ENCODE measurements at places on chromosomes 13 and 19.

DNA sequence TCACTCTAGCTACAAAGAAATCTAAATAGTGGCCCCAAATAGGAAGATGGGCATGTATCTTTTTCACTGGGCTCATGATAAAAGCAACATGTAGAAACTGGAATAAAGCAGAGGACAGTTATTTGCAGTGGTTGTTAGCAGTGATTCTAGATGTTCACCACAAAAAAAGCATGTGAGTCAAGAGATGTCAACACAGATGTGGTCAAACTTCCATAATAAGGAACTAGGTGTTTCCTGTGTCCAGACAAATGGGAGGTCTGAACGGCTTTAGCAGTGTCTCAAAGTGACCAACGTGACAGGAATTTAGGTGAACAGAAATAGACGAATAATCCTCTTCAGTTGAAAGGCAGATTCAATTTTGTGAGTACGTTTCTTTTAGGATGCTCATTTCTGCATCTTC is 162.7 kb downstream of the TBC1D4 start:
- DNase-seq: no peak

DNA sequence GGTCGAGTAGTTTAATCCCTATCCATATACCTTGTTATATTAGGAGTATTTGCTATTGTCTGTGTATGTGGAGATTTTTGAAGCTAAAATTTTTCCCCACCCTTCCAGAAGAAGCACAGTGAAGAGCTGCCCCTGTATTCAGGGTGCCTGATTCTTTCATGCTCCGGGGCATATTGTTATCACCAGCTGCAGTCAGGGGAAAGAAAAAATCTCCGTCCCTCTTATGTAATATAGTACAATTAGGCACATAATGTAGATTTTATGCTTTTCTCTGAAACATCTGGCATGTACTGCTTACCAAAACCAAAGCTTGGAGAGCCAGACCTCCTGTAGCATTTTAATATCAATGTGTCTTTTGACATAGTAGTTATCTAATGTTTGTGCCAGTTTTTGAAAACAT is 214.9 kb upstream of the EDNRB start:
- DNase-seq: no peak

- DNase-seq: no peak
Observed at GRCh38 chr19:32202244-32202643, 143.2 kb upstream of the ZNF507 start.

GRCh38 chr13:30584051-30584731 is 33.5 kb upstream of the USPL1 start:
- DNase-seq: no peak

- DNase-seq: no peak
Observed at GRCh38 chr19:12513531-12514061, 29.0 kb upstream of the ZNF709 start.

DNA sequence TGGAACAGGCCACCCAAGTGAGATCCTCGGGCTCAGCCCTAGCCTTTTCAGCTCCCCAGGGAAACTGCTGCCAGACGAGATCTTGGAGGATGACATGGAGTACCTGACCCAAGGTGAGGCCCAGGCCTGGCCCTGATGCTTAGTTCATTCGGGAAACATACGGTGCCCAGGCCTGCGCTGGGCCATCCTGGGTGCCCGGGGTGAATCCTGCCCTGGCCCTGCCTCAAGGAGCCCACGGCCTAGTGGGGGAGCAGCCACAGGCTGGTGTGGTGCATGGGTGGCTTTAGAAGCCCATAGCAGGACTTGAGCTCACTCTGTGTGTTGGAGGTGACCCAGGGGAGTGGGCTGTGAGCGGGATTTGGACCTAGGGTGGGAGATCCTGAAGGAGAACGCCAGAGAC is 10.1 kb downstream of the SIX5 start:
- DNase-seq: no peak

Data from activated CD4-positive, alpha-beta T cell treated with anti-CD3 and anti-CD28 coated beads, Interleukin-2, amount 50 U/mL, for 48 hours (primary cell).